Tracheal epithelial cell (primary cell): ENCODE measurements at places on chromosomes 11 and 22. TPM values are rescaled to one million over a fixed set of nuclear protein-coding genes. Genes with fewer than 3 reads are reported as not detected.

Gene PRDM10
- 4.1 and 5.8 TPM in 2 replicates for total RNA-seq

Gene GLYATL2
- total RNA-seq, result 0.24 TPM in 1 of 2 replicates, not detected in the other

Gene GLYAT
- not detected in 2 replicates for total RNA-seq

Gene SNRPD3
- 153 and 174 TPM in 2 replicates for total RNA-seq

Gene TMEM179B
- total RNA-seq, result 39.3 and 46.3 TPM in 2 replicates

Gene GGT5
- total RNA-seq, result not detected in 2 replicates

Gene OR52A1
- under 0.01 TPM in 1 of 2 replicates, not detected in the other for total RNA-seq

Gene HIKESHI
- total RNA-seq, result 59.8 and 85.3 TPM in 2 replicates

Gene HBG1
- not detected in 2 replicates for total RNA-seq

Gene OSBP2
- 5.1 and 8.0 TPM in 2 replicates for total RNA-seq

Gene TRIM29
- 488 and 512 TPM in 2 replicates for total RNA-seq

Gene PHOX2A
- not detected in 2 replicates for total RNA-seq
